ENCODE measurements at places on chromosomes 5 and 9.

DNA sequence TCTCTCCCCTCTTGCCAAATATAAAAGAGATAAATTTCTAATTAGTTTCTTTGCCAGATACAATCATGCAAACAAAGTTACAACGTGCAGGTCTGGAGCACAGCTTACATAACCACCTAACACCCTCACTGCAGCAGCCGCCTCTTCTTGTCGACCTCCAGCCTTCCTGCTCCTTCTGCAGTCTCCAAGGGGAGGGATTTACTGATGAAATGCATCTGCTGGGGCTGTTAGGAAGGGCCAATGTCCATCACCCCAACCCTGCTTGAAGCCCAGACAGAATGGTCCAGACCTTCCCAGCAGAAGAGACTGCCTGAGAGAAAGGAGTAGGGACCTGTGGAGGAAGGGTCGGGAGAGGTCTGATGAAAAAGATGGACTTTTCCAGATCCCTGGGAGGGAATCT, 15.2 kb downstream of the KCNV2 start:
- no peak for DNase-seq

DNA sequence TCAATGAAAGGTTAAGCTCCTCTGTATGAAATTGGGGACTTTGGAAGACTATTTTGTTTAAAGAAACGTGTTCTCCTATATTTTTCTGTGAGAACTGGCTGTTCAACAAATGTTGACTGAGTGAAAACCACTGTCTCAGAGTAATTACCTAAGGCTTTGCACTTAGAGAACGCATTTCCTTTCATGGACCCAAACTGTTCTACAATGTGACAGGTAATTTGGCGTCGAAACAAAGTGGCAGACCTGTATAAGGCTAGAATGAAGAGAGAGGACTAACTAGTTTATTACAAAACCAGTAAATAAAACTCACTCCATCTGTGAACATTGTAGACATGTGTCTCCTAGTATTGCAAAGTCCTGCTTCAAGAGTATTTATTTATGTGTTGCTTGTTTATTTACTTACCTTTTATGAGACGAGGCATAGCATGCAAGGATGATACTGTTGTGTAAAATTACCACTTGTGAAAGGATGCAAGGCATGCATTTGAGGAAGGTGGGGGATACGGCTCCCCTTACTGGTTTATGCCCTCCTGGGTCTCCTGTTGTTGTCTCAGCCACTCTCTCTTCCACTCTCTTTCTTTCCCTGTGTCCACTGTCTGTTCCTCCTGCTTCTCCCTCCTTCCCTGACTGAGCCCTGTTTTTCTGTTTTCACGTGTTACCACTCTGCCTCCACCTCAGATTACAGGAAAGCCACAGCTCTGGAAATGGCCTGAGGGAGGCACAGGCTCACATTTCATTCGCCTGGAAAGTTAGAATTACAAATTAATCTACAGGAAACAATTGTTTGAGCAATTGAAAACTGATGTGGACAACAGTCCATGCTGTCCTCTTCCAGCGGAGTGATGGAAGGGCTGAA, 444.0 kb upstream of the ZNF608 start:
- no peak for DNase-seq

DNA sequence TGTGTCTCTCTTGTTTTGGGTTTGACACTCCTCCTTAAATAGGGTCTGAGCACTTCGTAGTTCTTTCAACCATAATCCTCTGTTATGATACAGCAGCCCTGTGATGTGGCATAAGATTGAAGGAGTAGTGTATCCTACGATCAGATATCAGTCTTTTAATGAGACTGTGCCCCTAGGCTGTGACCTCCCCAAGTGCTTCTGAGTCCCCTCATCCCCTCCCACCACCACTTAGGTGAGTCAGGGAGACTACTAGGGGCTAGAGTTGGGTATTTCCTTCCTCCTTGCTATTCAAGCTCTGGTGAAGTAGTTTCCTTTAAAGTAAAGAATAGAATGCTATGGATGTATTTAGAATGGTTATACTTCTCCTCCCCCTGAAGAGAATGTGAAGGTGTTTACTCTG, 637.2 kb upstream of the GRAMD2B start:
- DNase-seq = no peak

DNA sequence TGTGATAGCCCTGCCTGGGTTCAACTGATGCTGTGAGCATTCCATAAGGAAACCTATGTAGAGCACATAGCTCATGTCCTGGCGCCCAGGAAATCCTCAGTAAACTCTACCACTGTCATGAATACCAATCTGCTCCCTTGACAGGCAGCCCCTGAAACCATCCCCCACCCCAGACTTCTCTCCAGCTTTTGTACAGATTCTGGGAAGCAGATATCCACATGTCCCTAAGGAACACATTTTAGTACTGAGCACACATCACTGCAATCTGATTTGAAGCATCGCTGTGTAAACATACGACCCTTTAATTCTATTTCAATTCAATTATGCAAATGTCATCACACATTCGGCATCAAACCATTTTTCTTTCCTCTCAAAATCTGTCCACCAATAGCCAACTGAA, 89.5 kb upstream of the FSTL4 start:
- DNase-seq = no peak

- no peak for DNase-seq
Observed at GRCh38 chr9:125444956-125445506, 183.4 kb downstream of the GAPVD1 start.

- DNase-seq = no peak
Observed at GRCh38 chr5:36535378-36535777, 71.0 kb upstream of the SLC1A3 start.

DNA sequence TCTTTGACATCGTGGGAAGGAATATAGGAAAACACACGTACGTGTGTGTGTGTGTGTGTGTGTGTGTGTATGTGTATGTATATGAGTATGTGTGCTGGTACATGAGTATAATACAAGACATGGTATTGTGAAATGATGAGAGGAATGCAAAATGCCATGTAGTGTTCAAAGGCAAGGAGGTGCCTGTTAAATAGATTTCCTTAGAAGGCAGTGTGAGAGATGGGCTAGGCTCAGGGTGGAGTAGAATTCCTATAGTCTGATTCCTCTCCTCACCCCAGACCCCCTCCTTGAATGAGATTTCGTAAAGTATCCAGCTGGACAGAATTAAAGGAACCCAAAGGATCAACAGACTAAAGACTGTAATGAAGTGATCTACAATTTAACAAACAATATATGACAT, 11.1 kb downstream of the GPR21 start:
- no peak for DNase-seq

DNA sequence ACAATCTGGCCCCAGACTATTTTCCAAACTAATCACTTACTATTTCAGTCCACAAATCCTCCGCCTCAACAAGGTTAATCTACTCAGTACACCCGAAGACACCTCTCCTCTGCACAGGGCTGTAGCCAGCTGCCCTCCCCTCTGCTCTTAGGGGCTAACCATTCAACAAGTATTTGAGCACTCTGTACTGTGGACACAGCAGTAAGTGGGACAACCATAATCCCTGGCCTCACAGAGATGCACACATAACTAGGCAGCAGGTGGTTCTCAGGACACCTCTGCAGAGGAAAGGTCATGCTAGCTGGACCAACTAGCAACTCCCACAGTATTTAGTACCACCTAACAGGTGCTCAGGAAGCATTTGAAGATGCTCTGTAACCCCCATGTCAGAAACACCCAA, 5.5 kb downstream of the CAMSAP1 start:
- no peak for DNase-seq

GRCh38 chr9:36163049-36163785, 6.0 kb upstream of the CCIN start:
- DNase-seq = no peak

DNA sequence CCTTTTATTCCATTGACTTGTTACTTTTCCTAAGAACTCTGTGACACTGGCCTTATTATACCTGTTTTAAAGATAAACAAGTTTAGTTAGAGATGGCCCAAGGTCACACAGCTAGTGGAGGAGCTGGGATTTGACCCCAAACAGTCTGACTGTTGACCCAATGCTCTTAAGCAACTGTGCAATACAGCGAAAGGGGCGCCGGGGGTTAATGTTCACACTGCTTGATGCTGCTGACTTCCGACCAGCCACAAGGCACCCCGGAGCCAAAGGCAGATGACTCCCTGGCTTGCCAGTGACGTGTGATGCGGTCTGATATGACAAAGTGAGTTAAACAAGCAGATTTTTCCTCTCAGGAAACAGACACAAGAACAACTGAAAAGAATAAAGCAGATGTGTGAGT, 23.9 kb downstream of the PIK3R1 start:
- peak; percentile 66 for DNase-seq

- DNase-seq = no peak
Observed at GRCh38 chr5:10138395-10139057, 111.2 kb downstream of the ATPSCKMT start.

- no peak for DNase-seq
Observed at GRCh38 chr5:61285531-61285930, 46.5 kb upstream of the ZSWIM6 start.

DNA sequence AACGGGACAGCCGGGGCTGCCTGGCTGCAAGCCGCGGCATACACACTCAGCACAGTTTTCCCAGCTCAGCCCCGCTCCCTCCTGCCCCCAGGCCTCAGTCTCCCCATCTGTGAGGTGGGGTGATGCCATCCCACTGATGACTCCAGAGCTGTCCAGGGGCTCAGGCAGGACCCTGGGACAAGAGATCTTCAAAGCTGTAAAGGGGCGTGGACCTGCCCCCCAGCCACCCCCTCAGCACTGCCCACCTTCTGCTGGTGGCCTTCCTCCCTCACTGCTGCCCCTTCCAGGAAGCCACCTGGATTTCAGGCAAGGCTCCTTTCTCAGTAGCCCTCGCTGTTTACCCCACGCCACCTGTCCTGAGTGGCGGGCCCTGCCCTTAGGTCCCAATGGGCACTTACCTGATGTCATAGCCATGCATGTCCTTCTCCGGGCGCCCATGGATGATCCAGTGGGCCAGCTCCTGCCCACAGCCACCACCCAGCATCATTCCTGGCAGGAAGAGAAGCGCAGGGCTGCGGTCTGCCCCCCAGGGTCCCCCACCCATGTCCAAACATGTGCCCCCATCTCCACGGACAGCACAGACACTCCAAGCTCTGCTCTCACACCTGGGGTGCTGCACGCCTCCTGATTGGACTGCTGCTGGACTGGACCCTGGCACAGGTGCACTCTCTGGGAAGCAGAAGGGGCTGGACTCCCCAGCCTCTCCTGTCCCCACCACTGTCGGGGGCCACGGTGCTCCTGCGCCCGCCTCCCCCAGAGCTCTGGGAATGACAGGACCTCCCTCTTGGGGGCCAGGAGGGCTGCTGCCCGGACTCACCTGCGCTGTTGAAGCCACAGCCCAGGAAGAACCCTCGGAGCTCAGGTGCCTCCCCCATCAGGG, 25.7 kb downstream of the SARDH start:
- DNase-seq = no peak

GRCh38 chr5:163976696-163977095, 471.3 kb downstream of the MAT2B start:
- DNase-seq = no peak

- no peak for DNase-seq
Observed at GRCh38 chr5:2887481-2888348, 136.2 kb upstream of the IRX2 start.

- DNase-seq = no peak
Observed at GRCh38 chr5:77971776-77972468, 195.8 kb upstream of the TBCA start.

DNA sequence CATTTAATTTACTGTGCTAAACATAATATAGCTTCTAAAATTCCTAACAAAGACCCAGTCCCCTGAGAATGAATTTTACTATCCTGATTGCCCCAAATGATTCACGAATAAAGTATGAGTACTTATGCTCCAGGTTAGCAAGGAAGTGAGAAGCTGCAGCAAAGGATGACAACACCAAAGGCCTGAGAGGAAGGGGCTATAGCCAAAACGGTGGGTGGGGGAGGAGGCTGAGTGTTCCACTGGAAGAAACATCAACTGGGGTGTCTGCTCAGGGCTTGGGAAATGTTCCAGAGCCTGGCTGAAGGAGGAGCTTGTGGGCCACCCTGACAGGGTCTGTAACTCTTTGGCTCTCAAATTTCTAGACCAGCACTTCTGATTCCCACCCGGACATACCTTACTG, 157.3 kb downstream of the ADAMTS12 start:
- no peak for DNase-seq

Measured in stimulated activated CD8-positive, alpha-beta memory T cell treated with anti-CD3 and anti-CD28 coated beads, Interleukin-2, amount 100 ng/mL, for 1 hour (primary cell).